NCI-H2107 (cell line): ENCODE measurements at places on chromosomes 5 and 9.

GRCh38 chr5:60366489-60366888, 333.5 kb downstream of the DEPDC1B start:
- no peak for DNase-seq

DNA sequence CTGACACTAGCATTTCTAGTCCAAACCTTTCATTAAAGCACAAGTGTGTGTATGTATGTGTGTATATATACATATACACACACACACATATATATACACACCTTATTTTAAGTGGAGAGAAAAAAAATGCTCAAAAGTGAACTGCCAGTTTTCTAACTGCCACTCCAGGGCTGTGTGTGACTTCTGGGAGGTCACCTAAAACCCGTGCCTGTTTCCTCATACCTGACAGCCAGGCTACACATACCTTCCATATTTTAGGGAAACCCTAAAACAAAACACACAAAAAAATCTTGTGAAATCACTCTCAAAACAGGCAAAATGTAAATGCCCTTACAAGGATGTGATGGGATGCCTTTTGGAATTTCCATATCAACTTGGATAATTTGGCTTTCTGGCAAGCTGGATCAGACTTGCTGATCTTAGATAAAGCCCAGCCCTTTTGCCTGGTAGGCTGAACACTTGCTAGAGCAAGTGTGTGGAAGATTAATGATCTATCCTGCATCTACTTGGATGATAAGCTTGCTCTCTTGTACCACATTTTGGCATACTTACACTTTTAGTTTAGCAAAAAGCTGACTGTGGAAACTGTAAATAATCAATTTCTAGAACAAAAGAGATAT, 127.8 kb downstream of the GNAQ start:
- DNase-seq = no peak

GRCh38 chr5:139446956-139447779, 7.8 kb upstream of the DNAJC18 start:
- no peak for DNase-seq

DNA sequence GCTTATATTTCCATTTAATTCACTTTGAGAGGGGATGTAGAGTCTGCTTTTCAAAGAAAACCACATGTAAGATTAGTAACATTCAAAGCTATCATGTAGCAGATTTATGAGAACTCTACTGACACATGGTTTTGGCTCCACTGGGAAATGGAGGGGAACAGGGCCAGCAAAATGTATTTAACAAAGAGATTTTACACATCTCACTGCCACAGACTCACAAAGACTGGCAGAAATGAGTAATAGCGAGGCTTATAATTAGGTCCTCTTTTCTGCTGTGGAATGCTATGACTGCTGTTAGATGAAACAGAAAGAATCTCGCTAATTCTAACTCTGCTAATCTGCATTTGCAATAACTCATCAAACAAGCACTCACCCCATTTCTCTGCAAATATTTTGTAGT, 4.5 kb downstream of the DAP start:
- no peak for DNase-seq

DNA sequence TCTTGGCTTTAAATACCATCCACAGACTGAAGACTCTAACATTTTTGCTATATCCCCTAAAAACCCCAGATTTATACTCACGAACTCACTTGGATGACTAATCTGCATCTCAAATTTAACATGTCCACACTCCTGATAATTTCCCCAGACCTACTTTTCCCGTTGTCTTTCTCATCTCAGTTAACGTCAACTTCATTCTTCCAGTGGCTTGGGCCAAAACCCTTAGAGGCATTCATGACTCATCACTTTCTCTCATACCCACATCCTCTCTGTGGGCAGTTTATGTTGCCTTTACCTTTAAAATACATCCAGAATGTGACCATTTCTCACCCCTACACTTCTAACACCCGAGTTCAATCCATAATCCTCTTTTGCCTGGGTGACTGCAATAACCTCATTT, 96.7 kb downstream of the EDIL3 start:
- no peak for DNase-seq

DNA sequence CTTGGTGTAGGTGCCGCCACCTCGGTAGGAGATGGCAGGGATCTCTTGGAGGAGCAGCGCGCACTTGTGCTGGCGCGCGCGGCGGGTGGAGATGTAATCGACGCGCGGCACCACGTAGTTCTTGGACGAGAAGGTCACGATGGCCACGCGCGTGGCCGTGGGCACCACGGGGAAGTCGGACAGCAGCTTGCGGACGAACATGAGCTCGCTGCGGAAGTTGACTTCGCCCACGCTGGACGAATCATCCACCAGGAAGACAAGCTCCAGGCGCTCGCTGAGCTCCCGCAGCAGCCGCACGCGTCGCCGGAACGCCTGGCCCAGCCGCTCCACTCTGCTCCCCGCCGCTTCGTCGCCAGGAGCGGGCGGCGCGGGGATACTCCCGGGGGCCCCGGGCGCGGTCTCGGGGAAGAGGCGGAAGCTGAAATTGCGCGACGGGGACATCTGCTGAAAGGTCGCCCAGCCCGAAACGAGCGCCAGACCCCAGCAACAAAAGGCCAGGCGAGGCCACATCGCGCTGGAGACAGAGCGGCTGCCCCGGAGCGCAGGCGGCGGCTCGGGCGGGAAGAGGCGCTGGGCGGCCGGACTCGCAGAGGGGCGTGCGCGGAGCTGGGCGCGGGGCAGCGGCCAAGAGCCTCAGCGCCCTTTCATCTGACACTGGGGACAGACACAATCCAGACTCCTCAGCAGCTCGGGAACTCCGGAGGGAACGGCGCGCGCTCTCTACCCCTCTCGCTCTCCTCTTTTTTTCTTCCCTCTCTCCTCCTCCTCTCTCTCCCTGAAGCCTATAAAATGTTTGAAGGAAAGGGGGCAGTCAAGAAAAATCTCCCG, at the start of gene SVEP1:
SVEP1 (minus strand) TSS at position 708 of the 828 bp plus-strand sequence; CDS start at position 510, 198 bp downstream.
- no peak for DNase-seq

DNA sequence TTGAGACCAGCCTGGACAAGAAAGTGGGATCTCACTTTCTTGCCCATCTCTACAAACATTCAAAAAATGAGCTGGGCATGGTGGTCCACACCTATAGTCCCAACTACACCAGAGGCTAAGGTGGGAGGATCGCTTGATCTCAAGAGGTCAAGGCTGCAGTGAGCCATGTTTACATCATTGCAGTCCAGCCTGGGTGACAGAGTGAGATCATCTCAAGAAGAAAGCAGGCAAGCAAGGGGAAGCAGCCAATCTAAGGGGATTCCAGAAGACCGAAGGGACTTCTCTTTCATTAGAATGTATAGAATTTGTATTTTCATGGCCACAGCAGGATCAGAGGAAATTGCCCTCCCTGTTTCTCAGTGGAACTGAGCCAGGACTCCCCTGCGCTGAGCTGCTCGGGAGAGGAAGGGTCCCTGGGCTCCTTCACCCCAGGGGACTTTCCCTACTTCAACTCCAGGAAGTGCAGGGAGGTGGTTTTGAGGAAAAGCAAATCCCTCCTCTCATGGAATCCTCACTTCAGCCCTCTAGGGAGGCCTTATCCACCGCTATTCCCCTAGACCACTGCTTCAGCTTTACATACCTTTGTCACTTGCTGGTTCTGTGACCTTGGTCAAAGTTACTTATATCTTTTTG, 12.1 kb downstream of the WWC1 start:
- no peak for DNase-seq

- DNase-seq = no peak
Observed at GRCh38 chr9:113853333-113853732, 22.8 kb upstream of the ZNF618 start.

DNA sequence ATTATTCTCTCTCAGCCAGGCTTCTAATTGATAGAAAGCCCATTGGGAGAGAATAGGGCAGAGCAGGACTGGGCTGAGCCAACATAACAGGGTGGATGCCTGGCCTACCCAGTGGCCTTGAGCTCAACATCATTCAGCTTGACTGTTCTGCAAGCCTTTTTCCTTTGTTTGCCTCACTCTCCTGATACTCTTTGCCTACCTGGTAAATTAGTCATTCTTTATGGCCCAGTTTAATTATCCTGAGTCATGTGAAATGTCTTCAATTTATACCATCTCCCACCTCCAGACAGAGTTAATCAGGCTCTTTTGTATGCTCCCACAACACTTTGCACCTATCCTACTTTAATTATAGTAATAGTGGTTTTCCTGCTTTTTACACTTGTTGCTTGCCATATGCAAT, 13.6 kb downstream of the GLRA1 start:
- no peak for DNase-seq

DNA sequence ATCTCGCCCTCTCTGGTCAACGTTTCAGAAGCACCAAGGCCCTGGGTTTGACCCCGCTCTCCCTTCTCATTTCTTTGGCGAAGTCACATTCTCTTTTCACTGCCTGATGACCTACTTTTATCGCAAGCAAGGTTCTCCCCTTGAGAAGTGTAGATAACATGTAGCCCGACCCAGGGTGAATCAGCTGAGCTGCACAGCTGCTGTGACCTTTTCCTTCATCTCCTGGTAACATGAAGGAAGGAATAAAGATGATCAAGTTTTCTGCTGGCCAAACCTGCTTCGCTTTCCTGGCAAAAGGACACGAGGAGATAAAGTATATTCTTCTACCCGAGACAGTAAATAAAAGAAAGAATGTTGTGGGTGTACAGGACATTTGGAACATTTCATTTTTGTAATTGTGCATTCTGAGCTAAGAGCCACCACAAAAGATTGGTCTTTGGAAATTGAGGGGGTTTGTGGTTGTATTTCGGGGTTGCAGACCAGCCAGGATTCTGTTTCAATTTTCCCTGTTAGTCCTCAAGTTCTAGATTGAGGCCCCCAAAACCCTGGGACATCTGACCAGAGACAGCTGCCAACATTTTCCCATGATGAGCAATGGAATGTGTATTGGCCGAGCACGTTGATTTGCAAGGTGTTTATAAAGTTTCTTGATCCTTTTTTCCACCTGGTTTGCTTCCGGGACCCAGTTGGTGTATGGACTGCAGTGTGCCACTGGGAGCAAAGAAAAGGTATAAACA, 155.1 kb upstream of the ZNF462 start:
- no peak for DNase-seq

DNA sequence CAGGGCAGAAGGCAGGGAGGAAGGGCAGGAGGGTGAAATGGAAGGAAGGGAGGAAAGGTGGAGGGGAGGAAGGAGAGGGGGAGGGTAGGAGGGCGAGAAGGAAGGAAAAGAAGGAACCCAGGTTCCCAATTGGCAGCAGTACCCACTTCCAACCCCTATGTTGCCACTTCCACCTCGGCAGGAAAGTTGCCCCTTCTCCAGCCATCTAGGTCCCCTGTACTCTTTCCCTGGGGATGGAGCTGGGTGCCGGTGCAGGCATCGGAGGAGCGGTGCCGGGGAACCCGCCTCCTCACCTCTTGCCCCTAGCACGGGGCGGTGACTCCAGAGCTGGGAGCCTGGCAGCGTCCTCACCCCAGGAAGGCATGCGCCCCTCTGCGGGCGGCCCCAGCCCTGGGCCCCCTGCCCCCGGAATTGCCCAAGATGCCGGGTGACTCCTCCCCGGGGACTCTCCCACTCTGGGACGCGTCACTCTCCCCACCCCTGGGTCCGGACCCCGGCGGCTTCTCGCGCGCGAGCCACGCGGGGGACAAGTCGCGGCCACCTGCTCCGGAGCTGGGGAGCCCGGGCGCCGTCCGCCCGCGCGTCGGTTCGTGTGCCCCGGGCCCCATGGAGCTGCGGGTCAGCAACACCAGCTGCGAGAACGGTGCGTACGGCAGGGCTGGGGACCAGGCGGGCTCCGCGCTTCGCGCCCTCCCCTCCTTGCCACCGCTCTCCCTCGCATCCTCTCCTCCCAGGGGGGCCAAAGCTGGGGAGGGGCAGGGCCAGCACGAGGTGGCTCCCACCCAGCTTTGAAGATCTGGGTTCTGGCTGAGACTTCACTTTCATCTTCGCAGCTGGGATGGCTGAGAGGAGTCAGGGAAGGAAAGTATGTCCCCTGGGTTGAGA, at the start of gene NIPAL4:
NIPAL4 (plus strand) TSS at position 499 of the 885 bp plus-strand sequence; CDS start at position 607, 108 bp downstream.
- DNase-seq = no peak

DNA sequence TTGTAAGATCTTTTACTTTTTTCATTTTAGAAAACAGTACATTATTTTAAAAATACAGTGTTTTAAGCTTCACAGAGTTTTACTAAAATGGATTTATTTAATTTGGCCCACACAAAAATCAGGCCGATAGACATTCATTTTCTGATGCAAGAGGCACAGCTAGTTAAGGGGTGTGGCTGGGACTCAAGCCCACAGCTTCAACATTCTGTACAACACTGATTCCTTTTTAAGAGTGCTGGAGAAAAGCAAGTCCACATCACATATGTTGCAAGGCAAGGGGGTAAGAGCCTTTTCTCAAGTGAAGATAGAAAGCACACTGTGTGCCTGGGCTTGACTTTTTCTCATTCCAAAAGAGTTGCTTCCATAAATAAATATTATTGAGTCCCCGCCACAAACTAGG, 195.9 kb downstream of the RFK start:
- no peak for DNase-seq

DNA sequence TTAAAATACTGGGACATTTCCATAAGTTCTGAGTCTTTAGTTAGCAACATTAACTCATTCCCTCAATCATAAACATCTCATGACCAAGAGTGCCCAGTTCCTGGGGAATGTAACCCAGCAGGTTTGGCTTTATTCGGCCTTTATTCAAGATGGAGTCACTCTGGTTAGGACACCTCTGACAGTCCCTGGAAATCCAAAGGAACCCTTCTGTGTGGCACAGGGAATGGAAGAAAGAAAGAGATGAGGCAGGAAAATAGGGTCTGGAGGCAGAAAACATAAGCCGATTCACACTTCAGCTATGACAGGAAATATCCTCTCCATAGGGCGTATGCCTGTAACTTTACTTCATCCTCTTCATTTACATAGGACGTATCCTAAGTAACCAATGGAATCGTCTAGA, 53.5 kb downstream of the FXN start:
- no peak for DNase-seq

- no peak for DNase-seq
Observed at GRCh38 chr5:110909950-110910349, 161.6 kb upstream of the TSLP start.

- DNase-seq = no peak
Observed at GRCh38 chr9:134486596-134486995, 155.0 kb upstream of the COL5A1 start.

GRCh38 chr5:89308606-89309040, 425.6 kb upstream of the MEF2C start:
- DNase-seq = no peak

DNA sequence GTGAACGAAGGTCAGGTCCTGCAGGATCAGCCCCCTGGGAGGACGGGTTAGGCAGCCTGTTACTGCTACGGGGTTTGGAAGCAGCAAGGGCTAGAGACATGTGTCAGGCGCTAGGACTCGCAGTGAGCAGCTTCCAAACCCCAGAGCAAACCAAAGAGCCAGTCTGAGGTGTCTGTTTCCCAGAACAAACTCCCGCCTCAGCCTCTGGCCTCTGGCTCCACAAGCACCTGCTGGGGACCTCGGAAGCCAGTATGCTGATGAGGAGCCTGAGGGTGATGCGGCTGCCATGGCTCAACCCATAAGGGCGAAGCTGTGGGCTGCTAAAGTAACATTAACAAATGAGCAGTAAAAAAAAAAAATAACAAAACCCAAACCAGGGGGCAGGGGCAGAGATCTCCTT, 35.0 kb downstream of the PRRT1B start:
- DNase-seq = no peak
